Activated naive CD4-positive, alpha-beta T cell treated with anti-CD3 and anti-CD28 coated beads, Interleukin-2, amount 10 ng/mL, durations not matched to agents 7 days and 5 days (primary cell): ENCODE measurements at places on chromosomes 3 and 15.
A peak's percentile ranks its signal among the peaks of the same experiment; 100 is the strongest.

GRCh38 chr15:39465843-39466749, 114.8 kb upstream of the THBS1 start:
- no peak for DNase-seq

DNA sequence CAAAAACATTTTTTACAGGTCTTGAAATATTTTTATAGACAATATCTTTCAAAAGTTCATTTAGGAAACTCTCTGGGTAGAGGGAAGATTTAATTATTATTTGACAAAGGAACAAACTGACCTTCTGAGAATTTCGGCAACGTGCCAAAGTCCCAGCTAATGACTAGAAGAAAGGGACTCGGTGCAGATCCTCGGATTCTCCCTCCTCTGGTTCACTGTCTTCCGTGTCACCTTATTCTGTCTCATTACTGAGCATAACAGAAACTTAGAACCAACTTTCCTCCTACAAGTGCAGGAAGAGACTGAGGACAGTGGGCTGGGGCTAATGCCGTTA, 339.1 kb downstream of the MECOM start:
- no peak for DNase-seq

DNA sequence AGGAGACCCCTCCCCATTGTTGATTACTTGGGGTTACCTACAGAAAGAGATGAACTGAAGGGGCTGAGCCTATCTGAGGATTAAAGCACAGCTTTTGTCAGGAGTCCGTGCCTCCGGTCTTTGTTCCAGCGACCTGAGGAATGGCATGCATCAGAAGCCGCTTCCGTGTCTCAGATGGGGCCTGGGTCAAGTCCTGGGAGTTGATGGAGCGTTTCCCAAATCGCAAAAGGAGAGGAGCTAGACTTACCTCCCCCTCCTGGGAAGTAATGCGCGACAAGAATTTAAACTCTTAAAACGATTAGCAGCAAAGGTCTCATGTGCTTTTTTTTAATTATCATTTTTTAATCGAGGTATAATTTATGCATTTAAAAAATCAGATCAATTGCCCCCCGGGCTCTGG, 983 bp upstream of the ALDH1A3 start:
- DNase-seq, result no peak

DNA sequence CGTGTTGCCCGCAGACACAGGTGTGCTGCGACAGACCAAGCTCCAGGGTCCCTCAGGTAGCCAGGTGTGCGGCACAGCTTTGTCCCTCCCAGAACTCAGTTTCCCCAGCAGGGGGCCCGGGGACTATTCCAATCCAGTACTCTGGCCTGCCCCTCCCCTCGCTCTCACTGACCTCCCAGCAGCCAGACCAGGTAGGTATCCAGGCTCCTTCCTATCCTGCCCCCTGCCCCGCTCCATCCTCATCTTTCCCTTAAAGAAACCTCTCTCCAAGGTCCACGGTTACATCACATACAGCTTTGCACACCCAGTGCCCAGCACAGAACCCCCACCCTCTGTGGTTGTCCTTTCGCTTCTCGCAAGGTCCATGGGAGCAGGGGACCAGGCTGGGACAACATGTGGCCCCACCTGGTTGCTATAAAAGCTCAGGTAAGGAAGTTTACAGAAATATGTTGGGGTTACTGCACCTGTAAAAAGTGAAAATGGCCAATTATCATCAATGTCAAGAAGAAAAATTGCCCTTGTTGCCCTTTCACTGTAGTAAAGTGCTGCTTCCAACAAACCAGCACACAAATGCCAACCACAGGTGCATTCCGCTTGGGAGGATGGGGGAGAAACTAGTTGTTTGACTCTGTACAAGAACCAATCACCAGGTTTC, 7.3 kb upstream of the CYP11A1 start:
- DNase-seq, result no peak

GRCh38 chr15:99167201-99167600, 62.3 kb downstream of the SYNM start:
- no peak for DNase-seq

- DNase-seq, result no peak
Observed at GRCh38 chr15:82647045-82647834, at the start of gene CPEB1. Gene CPEB1 (minus strand): TSS chr15:82647363. CDS start chr15:82628459, 18,904 bp downstream.

GRCh38 chr3:43279082-43279481, 7.3 kb upstream of the SNRK start:
- no peak for DNase-seq

GRCh38 chr3:135213822-135214221, 418.8 kb downstream of the EPHB1 start:
- DNase-seq, result no peak

GRCh38 chr3:127417709-127418559, 130.1 kb upstream of the PRR20G start:
- DNase-seq, result no peak

- no peak for DNase-seq
Observed at GRCh38 chr15:47326410-47327333, 390.6 kb upstream of the SEMA6D start.

- no peak for DNase-seq
Observed at GRCh38 chr3:99674086-99674789, 35.8 kb downstream of the COL8A1 start.

GRCh38 chr15:64634027-64634426, 141.4 kb downstream of the RBPMS2 start:
- DNase-seq, result peak; percentile 58

GRCh38 chr15:90884719-90885431, 571 bp downstream of the FES start:
- no peak for DNase-seq

- DNase-seq, result no peak
Observed at GRCh38 chr15:91281947-91282346, 181.9 kb downstream of the SV2B start.

DNA sequence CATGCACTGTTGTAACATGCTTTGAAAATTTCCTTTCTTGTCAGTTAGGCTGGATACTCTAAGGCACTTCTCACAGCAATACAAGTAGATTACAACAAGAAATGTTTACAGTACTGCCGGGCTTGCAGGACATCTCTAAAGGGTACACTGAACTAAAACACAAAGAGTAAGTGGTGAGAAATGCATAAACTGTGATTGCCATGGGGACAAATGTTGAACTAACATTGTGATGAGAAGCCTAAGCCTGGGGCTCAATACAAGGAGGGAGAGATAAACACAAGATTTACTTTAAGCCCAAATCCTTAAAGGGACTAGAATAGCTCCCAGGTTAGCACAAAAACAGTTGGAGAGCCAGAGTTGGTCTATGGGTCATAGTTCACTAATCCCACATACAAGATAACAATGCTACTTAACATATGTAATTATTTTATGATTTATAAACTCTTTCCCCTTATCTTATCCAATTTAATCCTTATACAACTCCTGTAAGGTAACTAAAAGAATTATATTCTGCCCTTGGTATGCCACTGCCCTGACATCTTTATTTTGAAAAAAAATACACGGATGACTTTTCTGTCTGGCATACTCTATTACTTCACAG, 126.9 kb downstream of the THRB start:
- no peak for DNase-seq

DNA sequence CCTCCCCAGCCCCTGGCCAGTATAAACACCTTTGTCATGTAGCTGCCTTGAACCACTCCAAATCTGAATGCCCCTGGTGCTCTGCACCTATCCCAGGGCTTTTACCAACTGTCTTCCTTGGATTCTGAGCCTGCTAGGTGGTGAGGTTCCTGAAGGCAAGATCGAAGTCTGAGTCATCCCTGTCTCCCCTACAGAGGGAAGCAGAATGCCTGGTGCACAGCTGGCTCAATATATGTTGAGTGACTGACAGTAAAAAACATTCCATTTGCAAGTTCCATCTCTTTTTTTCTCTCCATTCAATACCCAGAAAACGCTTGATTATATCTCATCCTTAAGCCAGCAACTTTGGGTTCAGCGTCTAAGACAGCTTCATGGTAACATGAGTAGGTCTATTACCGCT, 24.7 kb downstream of the SLC24A1 start:
- DNase-seq, result no peak

- DNase-seq, result peak; percentile 21
Observed at GRCh38 chr3:109804697-109805096, 467.4 kb upstream of the DPPA4 start.

- no peak for DNase-seq
Observed at GRCh38 chr3:164155400-164155799, 922.9 kb downstream of the SI start.

DNA sequence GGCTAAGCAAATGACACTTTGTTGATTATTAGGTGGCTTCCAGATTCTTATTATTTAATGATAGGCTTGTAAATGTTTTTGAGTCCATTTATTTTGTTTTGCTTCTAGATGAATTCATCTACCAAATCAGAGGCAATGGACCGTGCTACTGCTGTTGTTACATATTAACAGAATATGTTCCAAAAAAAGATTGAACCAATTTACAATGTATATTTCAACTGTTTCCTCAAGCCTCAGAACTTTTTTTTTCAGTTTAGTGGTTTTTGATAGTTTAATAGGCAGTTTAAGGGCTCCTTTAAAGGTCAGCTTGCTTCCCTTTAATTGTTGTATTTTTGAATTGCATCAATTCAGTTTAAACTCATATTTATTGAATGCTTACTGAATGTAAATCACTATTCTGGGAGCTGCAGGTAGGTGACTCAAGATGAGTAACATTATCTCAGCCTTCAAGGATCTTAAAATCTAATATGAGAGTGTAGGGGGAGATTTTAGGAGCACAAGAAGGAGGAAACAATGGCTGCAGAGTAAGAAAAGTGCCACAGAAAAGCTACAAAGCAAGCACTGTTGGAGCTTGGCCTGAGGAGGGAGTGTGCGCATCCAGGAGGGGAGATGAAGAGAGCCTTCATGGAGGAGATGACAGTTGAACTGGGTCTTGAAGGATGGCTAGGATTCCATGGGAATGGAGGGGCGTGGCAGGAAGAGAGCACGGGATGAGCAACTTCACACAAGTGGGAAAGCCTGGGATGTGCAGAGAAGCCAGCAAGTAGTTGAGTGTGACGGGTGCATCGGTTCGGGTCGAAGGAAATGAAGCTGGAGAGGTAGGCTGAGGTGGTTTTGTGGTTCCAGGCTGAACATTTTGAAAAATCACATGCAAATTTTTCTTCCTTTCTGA, 14.7 kb downstream of the MAP2K1 start:
- peak; percentile 37 for DNase-seq

- no peak for DNase-seq
Observed at GRCh38 chr3:40450438-40450837, 6.7 kb upstream of the RPL14 start.

DNA sequence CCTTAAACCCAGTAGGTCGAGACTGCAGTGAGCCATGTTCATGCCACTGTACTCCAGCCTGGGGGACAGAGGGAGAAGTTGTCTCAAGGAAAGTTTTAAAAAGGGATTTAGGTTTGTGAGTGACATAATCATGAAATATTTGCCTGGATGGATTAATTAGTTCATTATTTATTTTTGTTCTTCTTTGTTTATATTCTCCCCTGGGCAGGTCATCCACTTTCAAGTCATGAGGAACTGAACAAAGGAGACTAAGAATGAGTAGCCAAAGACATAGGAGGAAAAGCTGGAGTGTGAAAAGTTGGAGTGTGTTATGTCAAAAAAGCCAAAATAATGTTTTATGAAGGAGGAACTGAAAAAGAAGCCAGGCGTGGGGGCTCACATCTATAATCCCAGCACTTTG, 17.7 kb upstream of the PCCB start:
- no peak for DNase-seq

- DNase-seq, result no peak
Observed at GRCh38 chr15:99439524-99439835, 126.3 kb upstream of the MEF2A start.

DNA sequence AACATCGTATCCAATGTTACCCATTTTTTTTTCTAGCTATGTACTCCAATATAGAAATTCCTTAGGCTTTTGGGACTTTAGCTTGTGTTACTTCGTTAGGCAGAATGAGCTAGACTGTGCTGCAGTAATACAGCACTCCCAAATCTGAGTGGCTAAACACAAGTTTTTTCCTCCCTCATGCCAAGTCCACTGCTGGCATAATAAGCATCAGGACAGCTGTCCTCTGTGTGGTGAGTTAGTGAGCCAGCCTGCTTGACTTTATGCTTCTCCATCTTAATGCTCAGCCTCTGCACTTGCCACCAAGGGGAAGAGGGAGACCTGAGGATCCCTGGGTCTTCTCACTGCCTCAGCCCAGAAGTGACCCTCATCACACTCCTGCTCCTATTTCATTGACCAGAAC, 18.2 kb upstream of the ACOX2 start:
- DNase-seq, result no peak

- no peak for DNase-seq
Observed at GRCh38 chr15:78431955-78432354, 6.1 kb upstream of the IREB2 start.

DNA sequence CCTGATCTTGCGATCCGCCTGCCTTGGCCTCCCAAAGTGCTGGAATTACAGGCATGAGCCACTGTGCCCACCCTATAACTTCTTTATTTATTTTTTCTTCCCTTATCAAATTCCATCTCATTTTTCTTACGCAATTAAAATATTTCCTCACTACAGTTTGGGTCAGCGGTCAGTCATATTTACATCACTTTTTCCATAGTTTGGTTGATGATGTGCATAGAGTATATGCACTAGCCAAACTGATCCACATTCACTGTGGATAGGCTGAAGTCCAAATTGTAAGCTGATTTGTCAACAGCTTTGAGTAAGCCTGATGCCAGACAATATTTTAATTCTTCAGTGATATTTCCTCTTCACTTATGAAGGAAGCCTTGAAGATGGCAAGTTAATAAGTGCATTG, 256.3 kb downstream of the TIGIT start:
- no peak for DNase-seq
